ENCODE measurements at places on chromosomes 12 and 14. TPM values are rescaled to one million over a fixed set of nuclear protein-coding genes. Genes with fewer than 3 reads are reported as not detected.
A peak's percentile ranks its signal among the peaks of the same experiment; 100 is the strongest.

DNA sequence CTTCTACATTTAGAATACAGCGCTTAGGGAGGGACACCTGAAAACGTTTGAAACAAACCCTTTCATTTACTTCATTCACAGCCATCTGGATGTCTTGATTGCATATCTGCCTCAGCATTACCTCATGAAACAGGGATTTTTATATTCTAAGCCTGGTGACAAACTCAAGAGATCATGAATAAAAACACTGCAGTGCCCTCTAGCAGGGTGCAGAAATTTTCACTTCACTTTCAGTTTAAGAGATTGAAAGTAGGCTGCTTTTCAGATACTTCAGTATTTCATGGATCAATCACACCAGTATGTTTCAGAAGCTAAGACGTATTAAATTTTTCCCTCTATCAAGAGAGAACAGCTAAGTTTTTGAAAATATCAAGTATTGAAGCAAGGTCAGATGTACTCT lies 467.8 kb downstream of the MDGA2 start:
- H3K4me1 ChIP-seq = no peaks in the 10 kb centered on the region
- DNase-seq = no peak
- no peak overlapping the region for H3K27ac ChIP-seq
- H3K27me3 ChIP-seq = no peaks in the 10 kb centered on the region
- H3K36me3 ChIP-seq = no peaks in the 10 kb centered on the region

- H3K4me3 ChIP-seq = no peak overlapping the region
- no peaks in the 10 kb centered on the region for H3K36me3 ChIP-seq
- H3K27ac ChIP-seq = no peak overlapping the region
- H3K4me1 ChIP-seq = no peaks in the 10 kb centered on the region
- no peaks in the 10 kb centered on the region for H3K27me3 ChIP-seq
- no peak for DNase-seq
These were observed 87.6 kb downstream of the SLC15A5 start for GRCh38 chr12:16189849-16190248.

DNA sequence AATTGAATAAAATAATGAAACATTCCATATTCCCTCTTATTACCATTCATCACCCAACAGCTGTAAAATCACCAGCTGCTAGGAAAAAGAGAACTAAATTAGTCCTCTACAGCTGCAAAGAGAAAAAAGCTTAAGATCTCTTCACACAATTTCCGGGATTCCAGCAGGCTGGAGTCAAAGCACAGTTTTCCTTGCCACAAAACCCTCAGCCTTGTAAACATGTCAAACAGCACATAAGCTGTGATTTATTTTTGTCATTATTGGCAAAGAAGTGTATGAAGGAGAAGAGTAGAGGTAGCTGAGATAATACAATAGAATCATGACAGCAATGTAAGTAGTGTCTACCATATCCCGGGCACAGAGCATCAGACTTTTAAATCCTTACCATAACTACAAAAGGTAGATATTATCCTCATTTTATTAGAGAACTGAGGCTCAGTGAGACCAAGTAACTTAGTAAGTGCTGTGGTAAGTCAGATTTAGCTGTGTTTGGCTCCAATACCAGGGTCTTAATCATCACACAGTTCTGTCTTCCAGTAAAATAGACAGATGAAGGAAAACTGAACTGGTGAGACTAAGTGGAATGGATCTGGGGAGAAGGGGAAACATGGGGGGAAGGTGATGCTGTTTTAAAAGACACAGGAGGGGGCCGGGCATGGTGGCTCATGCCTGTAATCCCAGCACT lies 57.3 kb downstream of the NTN4 start:
- H3K4me3 ChIP-seq = no peak overlapping the region
- no peaks in the 10 kb centered on the region for H3K27me3 ChIP-seq
- H3K27ac ChIP-seq = no peak overlapping the region
- no peaks in the 10 kb centered on the region for H3K36me3 ChIP-seq
- H3K4me1 ChIP-seq = no peaks in the 10 kb centered on the region
- peak; percentile 43 for DNase-seq

- H3K4me3 ChIP-seq = peak overlapping the region; percentile 1
- H3K36me3 ChIP-seq = no peaks in the 10 kb centered on the region
- peaks cover 15% of the 10 kb centered on the region for H3K4me1 ChIP-seq
- no peak overlapping the region for H3K27ac ChIP-seq
These were observed 539 bp upstream of the HMGA2 start for GRCh38 chr12:65823513-65824375.

- H3K4me3 ChIP-seq = no peak overlapping the region
- peaks cover 5% of the 10 kb centered on the region for H3K4me1 ChIP-seq
These were observed 14.2 kb downstream of the TRPV4 start for GRCh38 chr12:109818905-109819500.

GRCh38 chr12:132140918-132141841 lies 2.9 kb downstream of the DDX51 start:
- no peak for DNase-seq
- no peak overlapping the region for H3K27ac ChIP-seq
- H3K4me3 ChIP-seq = no peak overlapping the region
- H3K4me1 ChIP-seq = no peaks in the 10 kb centered on the region
- peaks cover 45% of the 10 kb centered on the region for H3K36me3 ChIP-seq

DNA sequence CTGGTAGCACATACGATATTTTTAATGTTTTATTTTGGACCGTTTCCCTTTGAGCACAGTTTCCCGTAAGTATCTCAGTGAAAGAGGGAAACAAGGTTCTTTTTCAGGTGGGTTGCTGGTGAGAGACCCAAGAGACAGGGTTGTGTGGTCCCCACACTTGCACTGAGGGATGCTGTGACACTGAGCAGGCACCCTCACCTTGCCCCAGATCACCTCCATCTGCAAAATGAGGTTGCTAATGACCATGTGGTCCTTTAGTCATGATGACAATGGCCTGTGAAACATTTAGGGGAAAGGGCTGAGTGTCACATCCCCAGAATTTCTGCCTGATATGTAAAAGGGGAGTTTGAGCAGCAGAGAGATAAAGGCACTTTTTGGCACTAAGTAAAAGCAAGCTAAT lies 4.3 kb downstream of the CCND2 start:
- H3K27me3 ChIP-seq = no peaks in the 10 kb centered on the region
- H3K27ac ChIP-seq = no peak overlapping the region
- no peak overlapping the region for H3K4me3 ChIP-seq
- no peak for DNase-seq
- H3K4me1 ChIP-seq = peaks cover 37% of the 10 kb centered on the region
- H3K36me3 ChIP-seq = peaks cover 7% of the 10 kb centered on the region

DNA sequence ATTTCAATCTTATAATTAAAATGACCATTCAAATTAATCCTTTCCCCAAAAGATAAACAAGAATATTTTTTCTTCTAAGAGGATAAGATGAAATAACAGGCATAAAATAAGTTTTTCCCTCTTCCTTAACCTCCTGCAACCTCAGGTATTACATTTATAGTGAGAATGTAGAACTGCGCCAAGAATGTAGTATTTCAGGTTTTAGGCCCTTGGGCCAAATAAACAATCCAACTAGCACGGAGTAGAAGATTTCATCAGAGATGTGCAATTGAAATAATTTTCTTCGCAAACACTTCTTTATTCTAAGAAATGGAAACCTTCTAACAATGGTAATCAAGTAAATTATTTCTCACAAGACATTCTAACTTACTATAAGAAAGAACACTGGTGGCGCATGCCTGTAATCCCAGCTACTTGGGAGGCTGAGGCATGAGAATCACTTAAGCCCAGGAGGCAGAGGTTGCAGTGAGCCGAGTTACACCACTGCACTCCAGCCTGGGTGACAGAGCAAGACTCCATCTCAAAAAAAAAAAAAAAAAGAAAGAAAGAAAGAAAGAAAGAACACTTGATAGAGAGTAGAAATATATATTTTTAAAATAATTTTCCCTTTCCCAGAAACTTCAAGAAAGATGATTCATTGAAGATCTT lies 100.8 kb downstream of the TAOK3 start:
- peak; percentile 34 for DNase-seq
- no peaks in the 10 kb centered on the region for H3K4me1 ChIP-seq
- no peak overlapping the region for H3K27ac ChIP-seq
- no peaks in the 10 kb centered on the region for H3K27me3 ChIP-seq
- no peaks in the 10 kb centered on the region for H3K36me3 ChIP-seq

- no peaks in the 10 kb centered on the region for H3K27me3 ChIP-seq
- DNase-seq = no peak
- H3K4me1 ChIP-seq = no peaks in the 10 kb centered on the region
- H3K36me3 ChIP-seq = no peaks in the 10 kb centered on the region
- H3K4me3 ChIP-seq = no peak overlapping the region
These were observed 270.8 kb upstream of the BTG1 start for GRCh38 chr12:92416385-92416812.

DNA sequence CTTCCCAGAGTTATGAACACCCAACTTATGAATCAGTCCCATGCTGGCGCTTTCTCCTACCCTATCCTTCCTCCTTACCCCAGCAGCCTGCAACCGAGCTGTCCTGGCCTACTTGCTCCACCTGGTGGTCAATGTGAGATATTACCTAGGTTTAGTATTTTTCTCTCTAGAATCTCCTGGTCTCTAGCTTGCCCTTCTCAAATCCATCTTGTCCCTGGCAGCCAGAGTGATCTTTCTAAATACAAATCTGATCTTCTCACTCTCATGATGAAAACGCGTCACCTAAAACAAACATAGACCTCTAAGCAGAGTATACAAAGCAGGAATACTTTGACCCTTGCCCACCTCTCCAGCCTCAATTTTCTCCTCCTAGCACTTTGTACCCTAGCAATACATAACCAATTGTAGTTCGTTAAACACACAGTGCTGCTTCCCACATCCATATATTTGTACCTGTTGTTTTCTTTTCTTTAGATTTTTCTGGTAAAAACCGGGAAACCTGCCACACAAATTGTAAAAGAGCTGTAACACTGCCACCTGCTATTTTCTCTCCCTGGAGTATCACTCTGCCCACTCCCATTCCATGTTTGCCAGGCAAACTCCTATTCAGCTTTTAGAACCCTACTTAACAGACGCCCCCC lies 20.0 kb upstream of the TCP11L2 start:
- H3K4me3 ChIP-seq = no peak overlapping the region
- no peaks in the 10 kb centered on the region for H3K4me1 ChIP-seq
- DNase-seq = peak; percentile 34
- H3K27ac ChIP-seq = no peak overlapping the region
- H3K36me3 ChIP-seq = no peaks in the 10 kb centered on the region
- H3K27me3 ChIP-seq = peaks cover 3% of the 10 kb centered on the region

DNA sequence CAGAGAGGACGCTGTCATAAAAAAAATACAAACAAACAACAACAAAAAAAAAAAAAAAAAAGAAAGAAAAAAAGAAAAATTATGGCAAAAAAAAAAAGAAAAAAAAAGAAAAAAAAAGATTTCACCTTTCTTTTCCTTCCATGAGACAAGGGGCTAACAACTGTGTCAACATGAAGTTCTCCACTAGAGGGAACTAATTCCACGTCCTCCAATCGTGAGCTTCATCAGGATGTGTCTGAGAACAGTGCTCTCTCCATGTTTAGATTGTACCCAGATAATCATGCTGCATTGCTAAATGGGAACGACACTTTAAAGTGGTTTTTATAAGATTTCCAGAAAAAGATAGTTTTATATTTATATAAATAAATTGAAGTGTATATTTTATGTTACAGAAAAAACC lies 96.2 kb upstream of the PTPRB start:
- peak; percentile 86 for DNase-seq
- no peaks in the 10 kb centered on the region for H3K27me3 ChIP-seq
- no peaks in the 10 kb centered on the region for H3K4me1 ChIP-seq
- no peak overlapping the region for H3K4me3 ChIP-seq
- H3K27ac ChIP-seq = no peak overlapping the region

DNA sequence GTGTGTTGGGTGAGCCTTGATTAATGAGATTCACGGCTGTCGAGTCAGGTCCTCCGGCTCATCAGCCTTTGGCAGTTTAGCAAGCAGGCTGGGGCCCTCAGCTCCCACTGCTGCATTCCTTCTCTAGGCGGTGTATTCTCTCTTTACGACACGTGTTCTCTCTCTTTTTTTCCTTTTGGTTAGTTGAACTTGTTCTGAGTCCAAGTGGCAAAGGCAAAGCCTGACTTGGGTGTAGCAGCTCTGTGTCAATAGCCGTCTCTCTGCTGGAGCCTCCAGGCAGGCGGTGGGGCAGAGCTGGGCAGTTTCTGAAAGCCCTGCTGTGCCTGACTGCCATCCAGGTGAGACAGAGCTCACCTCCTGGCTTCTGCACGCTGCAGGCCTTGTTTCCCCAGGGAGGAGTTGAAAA lies 46.6 kb downstream of the SUSD6 start:
- H3K4me1 ChIP-seq = peaks cover 34% of the 10 kb centered on the region
- no peak overlapping the region for H3K27ac ChIP-seq
- no peak overlapping the region for H3K4me3 ChIP-seq
- peaks cover 9% of the 10 kb centered on the region for H3K36me3 ChIP-seq

DNA sequence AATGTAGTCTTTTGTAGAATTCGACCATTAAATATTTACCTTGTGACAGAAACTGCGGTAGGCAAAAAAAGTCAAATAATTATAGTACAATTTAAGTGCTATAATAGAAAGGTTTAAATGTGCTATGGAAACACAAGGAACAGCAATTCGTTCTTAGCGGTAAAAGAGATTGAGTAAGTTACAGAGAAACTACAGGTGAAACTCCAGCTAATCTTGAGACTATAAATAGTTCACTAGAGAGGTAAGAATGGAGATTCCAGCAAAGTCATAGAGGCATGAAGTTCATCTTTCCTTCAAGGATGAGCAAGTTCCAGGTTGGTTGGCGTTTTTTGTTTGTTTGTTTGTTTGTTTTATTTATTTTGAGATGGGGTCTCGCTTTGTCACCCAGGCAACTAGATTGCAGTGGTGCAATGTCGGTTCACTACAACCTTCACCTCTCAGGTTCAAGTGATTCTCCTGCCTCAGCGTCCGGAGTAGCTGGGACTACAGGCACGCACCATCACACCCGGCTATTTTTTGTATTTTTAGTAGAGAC lies 878 bp upstream of the R3HDM2 start:
- peak overlapping the region; percentile 91 for H3K27ac ChIP-seq
- H3K4me1 ChIP-seq = peaks cover 9% of the 10 kb centered on the region
- H3K27me3 ChIP-seq = no peaks in the 10 kb centered on the region
- H3K36me3 ChIP-seq = no peaks in the 10 kb centered on the region
- DNase-seq = no peak
- H3K4me3 ChIP-seq = no peak overlapping the region

- H3K36me3 ChIP-seq = no peaks in the 10 kb centered on the region
- peaks cover 14% of the 10 kb centered on the region for H3K4me1 ChIP-seq
- H3K27me3 ChIP-seq = no peaks in the 10 kb centered on the region
- peak overlapping the region; percentile 21 for H3K27ac ChIP-seq
- DNase-seq = no peak
These were observed 3.5 kb downstream of the ELK3 start for GRCh38 chr12:96197503-96198272.

PLA2G1B gene
- total RNA-seq = 33.9 TPM

WNT5B gene
- total RNA-seq = 7.8 TPM

NRXN3 gene
- 6.7 TPM for total RNA-seq

IFNG-AS1 gene
- 0.31 TPM for total RNA-seq

RNU4-1 gene
- under 0.01 TPM for total RNA-seq

THTPA gene
- total RNA-seq = 10.7 TPM

KSR2 gene
- 0.51 TPM for total RNA-seq

Data from lung (tissue), 17 donors.